ENCODE measurements at places on chromosomes 3 and 15.

- DNase-seq, result no peak
These were observed 27.2 kb upstream of the STT3B start for GRCh38 chr3:31505371-31506048.

DNA sequence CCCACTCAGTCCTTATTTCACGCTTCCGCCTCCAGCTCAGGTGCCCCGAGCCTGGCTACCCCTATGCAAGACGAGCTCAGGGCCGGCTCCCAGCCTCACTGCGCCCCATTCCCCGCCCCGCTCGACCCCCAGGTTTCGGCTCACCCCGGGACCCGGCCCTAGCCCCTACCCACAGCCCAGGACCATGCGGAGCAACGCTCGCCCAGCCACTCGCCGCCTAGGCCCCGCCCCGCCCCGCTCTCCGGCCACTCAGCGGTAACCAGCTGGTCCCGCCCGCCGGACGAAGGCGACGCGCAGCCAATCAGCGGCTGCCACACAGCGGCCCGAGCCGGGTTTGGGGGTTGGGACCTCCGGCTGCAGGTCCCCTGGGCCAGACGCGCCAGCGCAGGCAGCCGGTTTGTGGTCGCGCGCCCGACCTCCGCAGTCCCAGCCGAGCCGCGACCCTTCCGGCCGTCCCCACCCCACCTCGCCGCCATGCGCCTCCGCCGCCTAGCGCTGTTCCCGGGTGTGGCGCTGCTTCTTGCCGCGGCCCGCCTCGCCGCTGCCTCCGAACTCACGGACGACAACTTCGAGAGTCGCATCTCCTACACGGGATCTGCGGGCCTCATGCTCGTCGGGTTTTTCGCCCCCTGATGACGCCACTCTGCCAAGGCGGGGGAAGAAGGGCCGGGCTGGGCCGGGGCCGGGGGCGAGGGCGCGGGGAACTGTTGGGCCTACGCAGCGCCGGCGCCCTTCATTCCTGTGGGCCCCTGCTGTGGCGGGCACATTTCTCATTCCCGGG is at the start of gene CATSPER2:
TSS of gene CATSPER2 (minus strand) at position 196 of the 781 bp plus-strand sequence. CDS start 783 bp downstream, outside the sequence.
- no peak for DNase-seq

DNA sequence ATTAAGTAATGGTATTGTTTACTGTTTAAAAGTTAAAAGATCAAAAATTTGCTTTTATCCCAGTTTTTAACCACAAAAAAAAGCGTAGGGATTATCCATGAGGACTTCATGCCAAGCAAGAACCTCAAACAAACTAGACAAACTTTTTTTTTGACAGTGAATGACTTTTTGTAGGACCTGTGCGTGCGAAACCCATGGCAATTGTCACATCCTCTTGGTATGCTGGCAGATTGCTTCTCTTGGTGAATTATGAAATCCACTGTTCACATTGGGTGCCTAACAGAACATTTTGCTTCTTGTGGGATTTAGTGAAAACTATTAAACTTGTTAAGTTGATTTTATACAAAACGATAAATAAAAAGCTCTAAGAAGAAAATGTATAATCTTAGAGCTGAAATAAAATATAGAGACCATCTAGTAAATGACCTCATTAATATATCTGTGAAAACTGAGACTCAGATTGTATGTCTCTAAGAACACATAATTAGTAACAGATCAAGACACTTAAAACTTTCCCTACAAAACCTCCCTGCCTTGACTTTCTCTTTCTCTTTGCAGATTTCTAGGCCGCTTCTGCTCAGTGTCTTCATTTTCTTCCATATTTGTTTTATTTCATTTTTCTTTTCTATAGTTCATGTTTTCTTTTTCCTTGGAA is 87.3 kb upstream of the CGNL1 start:
- no peak for DNase-seq

DNA sequence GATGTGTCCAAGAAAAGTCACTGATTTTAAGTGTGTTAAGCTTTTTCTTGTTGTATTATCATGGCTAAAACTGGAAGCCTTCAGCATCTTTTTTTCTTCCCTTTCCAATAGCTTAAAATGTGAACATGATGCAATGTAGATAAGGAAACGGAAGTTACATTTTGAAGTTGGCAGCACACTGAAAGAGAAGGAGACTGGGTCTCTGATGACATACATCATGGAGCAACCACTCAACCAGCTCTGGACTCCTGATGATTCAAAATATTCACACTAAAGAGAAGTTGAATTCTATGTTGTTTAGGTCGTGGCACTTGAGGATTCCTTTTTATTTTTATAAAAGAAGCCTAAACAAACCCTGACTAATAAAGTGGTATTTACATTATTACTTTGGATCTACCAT is 488.3 kb upstream of the ALCAM start:
- DNase-seq, result no peak

GRCh38 chr3:30583973-30584372 is 22.4 kb upstream of the TGFBR2 start:
- DNase-seq, result no peak

- no peak for DNase-seq
These were observed 179.0 kb downstream of the SNRPN start for GRCh38 chr15:25133804-25134203.

- no peak for DNase-seq
These were observed 264.6 kb upstream of the TGFBR2 start for GRCh38 chr3:30341851-30342250.

DNA sequence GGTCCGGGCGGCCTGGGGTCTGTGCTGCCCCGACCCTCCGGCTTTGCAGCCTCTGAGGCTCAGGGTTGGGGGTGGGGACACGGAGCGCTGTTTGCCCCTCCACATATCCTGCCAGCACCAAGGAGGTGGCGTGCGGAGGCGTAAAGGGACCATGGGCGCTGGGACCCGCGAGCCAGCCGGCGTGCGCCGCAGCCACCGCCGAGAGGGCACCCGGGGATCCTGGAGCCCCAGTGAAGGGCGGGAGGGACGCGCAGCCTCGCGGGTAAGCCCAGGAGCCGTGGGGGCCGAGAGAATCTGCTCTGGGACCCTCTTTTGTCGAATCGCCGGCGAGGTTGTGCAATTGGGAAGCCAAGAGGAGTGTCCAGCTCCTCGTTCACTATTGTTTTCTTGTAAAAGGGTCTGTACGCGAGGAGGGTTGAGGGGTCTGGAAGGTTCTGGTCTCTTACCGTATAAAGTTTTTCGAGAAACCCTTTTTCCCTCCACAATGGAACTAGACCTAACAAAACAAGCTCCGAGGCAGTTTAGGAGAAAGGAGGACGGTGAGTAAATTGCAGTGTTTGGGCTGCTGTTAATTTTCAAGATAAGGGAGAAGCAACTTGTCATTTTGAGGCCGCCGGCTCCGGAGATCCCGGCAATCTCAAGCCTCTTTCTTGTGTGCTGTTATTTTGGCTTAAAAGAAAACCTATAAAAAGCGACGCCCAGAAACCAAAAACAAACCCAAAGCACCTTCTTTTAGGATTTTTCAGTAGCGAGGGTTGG is 29.9 kb upstream of the ST3GAL6 start:
- peak; percentile 64 for DNase-seq

DNA sequence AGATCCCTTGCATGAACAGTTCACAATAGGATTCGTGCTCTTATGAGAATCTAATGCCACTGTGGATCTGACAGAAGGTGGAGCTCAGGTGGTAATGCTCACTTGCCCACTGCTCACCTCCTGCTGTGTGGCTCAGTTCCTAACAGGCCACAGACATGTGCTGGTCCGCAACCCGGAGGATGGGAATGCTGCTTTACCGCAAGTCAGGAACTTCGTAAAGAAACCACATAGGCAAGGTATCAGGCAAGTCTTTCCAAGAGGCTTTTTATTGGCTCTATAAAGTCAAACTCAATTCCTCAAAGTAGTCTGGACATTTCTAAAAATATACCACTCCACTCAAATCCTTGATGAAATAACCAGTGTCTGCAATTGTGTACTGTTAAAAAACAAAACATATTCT is 56.1 kb downstream of the OSTN start:
- DNase-seq, result no peak

- DNase-seq, result no peak
These were observed 288.6 kb downstream of the FOXP1 start for GRCh38 chr3:71294919-71295318.

DNA sequence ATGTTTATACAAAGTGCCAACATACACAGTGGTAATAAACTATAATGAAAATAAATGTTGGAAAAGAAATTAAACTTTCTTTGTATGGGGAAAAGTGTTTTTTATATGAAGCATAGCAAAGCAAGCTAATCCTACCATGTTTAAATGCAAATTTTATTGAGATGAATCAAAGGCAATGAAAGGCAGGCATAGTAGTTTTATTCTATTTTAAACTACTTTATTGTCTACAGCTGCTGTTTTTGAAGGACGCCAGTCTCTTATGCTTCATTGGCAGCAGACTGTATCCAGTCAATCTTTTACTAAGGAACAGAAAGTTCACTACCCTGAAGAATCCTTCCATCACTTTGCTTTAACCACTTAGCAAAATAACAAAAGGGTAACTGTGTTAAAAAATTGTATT is 761.0 kb downstream of the ROBO2 start:
- peak; percentile 74 for DNase-seq

DNA sequence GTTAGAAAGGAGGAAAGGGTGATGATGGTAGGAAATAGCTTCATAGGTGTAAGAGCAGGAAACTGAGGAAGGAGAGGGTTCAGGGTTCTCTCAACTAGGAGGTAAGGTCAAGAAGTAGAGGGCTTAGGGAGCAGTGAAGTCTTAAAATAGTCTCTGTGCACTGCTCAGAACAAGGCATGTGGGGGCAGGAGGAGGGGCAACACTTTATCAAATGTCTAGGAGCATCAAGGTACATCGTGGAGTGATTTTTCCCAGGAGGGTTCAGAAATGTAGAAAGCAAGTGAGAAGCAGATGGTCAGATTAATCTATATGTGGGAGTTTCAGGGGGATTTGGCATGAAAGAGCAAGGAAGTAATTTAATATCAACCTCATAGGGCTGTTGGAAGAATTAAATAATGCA is 58.8 kb downstream of the TNIK start:
- DNase-seq, result no peak

- DNase-seq, result no peak
These were observed 45.5 kb downstream of the HPS3 start for GRCh38 chr3:149174901-149175300.

DNA sequence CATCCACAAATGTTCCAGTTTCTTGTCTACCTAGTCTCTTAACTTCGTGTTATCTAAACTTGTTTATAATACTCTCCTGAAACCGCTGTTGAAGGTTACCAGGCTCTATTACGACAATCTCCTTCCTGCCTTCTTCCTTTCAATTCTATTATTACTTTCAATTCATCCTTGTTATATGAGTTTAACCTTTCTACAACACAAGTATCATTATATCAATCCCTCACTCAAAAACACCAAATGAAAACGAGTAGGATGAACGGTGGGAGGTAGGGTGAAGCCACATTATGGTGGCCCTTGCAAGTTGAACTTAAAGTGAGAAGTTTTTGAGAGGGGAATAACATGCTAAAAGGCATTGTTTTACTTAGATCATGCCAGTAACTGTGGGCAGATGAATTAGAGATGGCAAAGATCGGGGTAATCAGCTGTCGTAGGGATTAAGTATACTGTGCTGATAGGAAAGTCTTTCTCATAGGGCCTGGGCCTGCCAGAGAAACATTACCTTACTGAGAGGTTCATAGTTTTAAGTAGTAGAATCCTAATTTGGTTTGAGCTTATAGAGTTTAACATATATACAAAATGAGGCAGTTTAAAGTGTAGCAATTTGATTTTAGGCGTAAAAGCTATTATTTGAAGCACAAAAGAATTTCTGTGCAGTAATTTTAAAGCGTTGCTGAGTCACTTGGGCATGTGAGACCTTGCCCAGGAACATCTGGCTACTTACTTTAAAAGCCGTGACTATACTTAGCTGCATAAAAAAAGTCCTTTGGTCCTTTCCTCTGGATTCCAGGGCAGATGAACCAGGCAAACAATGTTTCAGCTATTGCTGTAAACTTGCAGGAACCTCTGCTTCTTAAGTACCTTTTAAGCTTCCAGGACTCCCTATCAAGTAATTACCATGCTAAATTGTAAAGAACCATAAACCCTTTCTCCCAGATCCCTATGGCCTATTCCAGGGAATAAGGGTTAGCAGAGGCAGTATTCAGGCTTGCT is 3.3 kb upstream of the CEP97 start:
- DNase-seq, result no peak

DNA sequence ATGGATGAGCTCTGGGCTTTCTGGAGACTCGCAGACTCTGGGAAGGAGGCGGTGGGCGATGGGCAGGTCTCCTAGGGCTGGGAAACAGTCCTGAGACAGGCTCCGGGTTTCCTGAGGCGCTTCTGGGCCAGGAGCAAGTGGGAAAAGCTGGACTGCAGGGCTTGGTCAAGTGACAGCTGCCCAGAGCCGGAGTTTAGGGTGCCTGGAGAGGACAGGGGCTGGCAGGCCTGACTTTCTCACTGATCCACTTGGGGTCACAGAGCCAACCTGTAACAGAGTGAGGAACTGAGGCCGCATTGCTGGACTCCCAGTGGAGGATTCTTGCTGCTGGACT is 107.9 kb downstream of the APBA2 start:
- no peak for DNase-seq

- no peak for DNase-seq
These were observed 108.5 kb downstream of the LPP start for GRCh38 chr3:188262488-188262887.

- DNase-seq, result peak; percentile 68
These were observed 69.2 kb upstream of the COL6A5 start for GRCh38 chr3:130276203-130276803.

GRCh38 chr3:12527757-12528143 is 17.5 kb downstream of the MKRN2OS start:
- no peak for DNase-seq

DNA sequence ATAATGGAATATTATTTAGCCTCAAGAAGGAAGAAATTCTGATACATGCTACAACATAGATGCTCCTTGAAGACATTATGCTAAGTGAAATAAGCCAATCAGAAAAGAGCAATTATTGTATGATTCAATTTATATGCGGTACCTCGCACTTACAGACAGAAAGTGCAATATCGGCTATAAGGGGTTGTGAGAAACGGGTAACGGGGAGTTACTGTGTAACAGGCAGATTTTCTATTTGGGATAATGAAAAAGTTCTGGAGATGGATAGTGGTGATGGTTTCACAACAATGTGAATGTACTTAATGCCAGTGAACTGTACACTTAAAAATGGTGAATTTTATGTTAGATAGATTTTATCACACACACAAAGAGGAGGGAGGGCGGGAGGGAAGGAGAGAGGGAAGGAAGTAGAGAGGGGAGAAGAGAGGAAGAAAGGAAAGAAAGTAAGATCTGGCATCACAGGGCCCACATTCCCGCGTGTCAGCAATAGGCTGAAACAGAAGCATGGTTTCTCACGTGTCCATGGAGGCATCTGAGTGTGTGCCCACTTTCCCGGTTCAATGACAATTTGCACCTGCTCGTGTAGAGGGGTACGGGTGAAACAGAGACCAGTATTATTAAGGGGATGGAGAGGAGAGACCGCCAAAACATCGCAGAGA is 700 bp upstream of the BLM start:
- no peak for DNase-seq

All from HAP-1 (cell line).